ENCODE measurements at places on chromosomes 13 and 19.

DNA sequence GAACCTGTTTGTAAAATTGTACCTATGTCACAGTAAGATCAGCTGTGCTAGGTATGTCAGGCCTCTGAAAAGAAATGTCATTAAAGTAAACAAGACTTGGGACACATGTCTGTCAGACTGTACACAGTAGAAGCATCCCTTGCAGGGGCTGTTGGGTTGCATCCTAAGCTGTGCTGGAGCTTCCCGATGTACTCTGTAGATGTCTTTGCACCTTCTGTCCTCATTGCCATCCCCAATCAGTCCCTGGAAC is 48.7 kb upstream of the GPR183 start:
- DNase-seq, result no peak

- no peak for DNase-seq
These were observed 85.0 kb upstream of the ATXN8OS start for GRCh38 chr13:70022646-70023045.

- DNase-seq, result no peak
These were observed 24.9 kb downstream of the VRK3 start for GRCh38 chr19:50000038-50000840.

GRCh38 chr19:6475321-6476108 is 6.1 kb downstream of the DENND1C start:
- no peak for DNase-seq

GRCh38 chr19:33293255-33294057 is 8.9 kb downstream of the CEBPA start:
- DNase-seq, result peak; percentile 8

GRCh38 chr13:41407380-41407779 is 50.0 kb upstream of the RGCC start:
- DNase-seq, result no peak

GRCh38 chr13:25249001-25249543 is 38.2 kb downstream of the MTMR6 start:
- DNase-seq, result no peak

GRCh38 chr13:39483326-39483725 is 119.7 kb downstream of the LHFPL6 start:
- DNase-seq, result no peak

DNA sequence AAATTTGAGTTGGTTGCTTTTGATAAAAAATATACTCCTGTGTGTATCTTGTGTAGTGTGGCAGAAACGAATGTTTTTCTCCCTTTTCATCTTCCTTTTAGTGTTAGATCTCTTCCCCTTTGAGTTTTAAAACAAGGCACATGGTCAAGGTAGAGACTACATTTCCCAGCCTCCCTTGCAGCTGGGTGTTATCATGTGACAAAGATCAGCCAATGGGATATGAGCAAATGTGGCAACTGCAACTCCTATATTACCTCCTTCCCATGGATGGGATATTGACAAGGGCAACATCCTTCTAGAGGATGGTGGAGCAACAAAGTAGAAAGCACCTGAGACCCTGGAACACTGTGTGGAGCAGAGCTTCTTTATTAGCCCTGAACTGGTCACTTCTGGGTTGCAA is 42.4 kb downstream of the ADGRE3 start:
- DNase-seq, result no peak

- DNase-seq, result no peak
These were observed 8.7 kb upstream of the GNG8 start for GRCh38 chr19:46644720-46645119.

GRCh38 chr19:55473225-55474012 is 3.0 kb upstream of the ZNF628 start:
- no peak for DNase-seq

DNA sequence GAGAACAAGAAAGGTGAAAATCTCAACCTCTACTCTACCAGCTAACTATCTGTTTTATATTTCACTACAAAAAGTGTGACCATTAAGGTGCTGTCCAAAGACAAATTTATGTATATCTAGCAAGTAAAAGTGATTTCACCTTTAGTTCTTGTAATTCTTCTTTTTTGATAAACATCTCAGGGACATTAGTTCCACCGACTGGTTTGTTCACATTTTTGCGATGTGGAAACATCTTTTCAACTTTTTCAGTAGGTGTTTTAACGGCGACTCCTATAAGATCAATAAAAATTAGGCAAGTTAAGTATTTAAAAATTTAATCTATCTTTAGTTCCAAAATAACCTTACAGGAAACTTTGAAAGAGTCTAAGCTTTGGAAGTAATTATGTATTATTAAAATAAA is 33.3 kb downstream of the CLDN10 start:
- DNase-seq, result no peak

- no peak for DNase-seq
These were observed 127.5 kb downstream of the RFC3 start for GRCh38 chr13:33945477-33945876.

- no peak for DNase-seq
These were observed 40.2 kb downstream of the SLAIN1 start for GRCh38 chr13:77737583-77738200.

- DNase-seq, result no peak
These were observed 96.7 kb downstream of the CRYL1 start for GRCh38 chr13:20428666-20429644.

GRCh38 chr19:7928741-7929701 is 3.1 kb upstream of the CTXN1 start:
- no peak for DNase-seq

DNA sequence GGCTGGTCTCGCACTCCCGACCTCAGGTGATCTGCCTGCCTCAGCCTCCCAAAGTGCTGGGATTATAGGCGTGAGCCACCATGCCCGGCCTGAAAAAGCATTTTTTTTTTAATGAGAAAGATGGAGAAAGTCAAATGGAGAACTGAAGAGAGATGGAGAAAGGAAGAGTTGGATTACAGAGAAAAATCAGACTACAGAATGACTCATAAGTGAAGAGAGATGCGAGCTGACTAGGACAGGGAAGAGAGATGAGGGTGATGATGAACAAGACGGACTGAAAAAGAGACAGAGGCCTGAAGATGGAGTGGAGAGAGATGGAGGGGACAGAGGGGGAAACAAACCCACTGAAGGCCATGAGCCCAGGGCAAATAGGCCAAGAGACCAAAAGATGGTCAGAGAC is 1.5 kb downstream of the DHX34 start:
- no peak for DNase-seq

- no peak for DNase-seq
These were observed 18.0 kb downstream of the ZC3H4 start for GRCh38 chr19:47095476-47096099.

All from NCI-H748 treated with DMSO at 0.1 percent for 48 hours (cell line).